Stimulated activated CD4-positive, alpha-beta T cell treated with anti-CD3 and anti-CD28 coated beads, Interleukin-15, amount 100 ng/mL, for 48 hours (primary cell): ENCODE measurements at places on chromosomes 6 and 20.

GRCh38 chr6:133108419-133108818, 132.7 kb upstream of the EYA4 start:
- no peak for DNase-seq

DNA sequence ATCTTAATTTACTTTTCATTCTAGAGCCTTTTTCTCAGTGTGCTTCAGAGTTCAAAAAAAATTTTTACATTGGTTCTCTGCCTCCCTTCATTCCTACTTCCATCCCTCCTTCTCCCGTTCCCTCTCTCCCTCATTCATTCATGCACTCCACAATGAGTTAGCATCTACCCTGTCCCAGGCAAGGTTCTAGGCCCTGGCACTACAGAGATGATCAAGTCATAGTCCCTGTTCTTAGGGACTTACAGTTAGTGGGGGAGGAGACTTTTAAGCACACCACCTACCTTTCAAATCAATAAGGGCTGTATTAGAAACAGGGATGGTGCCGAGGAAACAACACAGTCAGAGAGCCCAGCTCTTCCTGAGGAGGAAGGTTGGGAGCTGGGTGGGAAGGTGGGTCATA, 40.3 kb downstream of the MAP3K5 start:
- DNase-seq = no peak

DNA sequence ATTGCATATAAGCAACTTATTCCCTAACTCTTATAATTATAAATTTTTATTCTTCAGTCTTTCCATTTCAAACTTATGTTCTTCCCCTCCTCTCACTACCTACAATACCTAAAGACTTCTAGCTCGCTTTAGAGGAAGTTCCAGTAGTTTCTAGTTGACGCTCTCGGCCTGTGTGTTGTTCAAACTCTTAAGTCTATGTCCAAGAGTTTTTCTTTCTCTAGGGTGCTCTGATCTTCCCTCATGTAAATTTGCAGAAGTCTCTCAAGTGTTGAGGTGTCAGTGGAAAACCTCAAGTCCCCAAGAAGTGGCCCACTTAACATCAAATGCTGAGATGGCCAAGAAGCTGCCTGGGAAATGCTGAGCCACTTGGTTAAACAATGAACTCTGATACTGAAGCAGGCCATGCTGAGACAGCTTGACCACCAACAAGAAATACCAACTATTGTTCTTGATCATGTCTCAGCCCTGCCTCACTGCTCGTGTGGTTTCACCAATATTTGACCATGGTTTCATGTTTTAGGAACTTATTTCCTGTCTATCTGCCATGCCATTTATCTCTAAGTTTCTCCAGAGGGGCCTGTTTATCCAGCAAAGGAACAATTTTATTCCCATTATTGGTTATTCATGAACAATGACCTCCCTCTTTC, 100.9 kb upstream of the TCF21 start:
- no peak for DNase-seq

DNA sequence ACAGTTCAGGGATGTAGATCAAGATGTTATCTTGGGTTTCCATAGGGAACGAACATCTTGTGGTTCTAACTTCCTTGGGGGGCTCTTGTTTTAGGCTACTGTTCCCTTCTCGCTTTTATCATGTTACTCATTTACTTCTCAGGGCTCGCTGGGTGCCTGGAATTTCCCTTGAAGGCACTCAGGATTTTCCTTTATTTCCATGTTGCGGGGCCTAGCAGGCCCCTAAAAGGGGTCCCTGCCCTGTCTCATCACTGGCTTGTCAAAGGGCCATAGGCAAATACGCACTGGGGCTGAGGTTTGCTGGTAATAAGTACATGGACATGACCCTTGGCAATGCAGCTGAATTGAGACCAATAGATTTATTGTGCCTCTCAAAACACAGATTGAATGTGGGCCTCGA, 262.3 kb downstream of the CDH4 start:
- DNase-seq = no peak

- DNase-seq = peak; percentile 22
Observed at GRCh38 chr6:10886691-10887502, at the start of gene SYCP2L. Gene SYCP2L (plus strand): TSS chr6:10887052. CDS start chr6:10887127, 75 bp downstream.

DNA sequence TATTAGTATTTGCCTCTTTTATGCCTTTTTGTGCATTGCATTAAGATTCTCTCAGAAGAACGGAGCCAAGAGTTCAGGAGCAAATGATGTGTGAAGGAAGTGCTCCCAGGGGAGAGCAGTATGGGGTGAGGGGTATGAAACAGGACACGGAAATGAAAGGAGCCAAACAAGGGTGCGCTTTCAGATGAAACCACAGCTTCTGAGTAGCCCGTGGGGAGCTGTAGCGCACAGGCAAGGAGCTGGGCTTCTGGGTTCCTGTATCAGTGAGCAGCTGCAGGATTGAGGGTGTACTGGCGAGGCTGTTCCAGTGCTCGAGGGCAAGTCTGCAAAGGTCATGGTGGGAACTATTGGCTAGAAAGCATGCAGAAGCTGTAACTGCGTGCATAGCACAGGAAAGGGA, 25.4 kb downstream of the ANKEF1 start:
- no peak for DNase-seq

DNA sequence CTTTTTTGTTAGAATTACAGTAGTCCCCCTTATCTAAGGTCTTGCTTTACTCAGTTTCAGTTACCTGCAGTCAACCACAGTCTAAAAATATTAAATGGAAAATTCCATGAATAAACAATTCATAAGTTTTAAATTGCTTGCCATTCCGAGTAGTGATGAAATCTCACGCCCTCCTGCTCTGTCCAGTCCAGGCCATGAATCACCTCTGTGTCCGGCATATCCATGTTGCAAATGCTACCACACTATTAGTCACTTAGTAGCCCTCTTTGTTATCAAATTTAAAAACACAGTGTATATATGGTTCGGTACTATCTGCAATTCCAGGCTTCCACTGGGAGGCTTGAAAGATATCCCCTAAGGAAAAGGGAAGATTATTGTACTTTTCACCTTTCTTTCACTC, 164.6 kb upstream of the FAM83B start:
- no peak for DNase-seq

DNA sequence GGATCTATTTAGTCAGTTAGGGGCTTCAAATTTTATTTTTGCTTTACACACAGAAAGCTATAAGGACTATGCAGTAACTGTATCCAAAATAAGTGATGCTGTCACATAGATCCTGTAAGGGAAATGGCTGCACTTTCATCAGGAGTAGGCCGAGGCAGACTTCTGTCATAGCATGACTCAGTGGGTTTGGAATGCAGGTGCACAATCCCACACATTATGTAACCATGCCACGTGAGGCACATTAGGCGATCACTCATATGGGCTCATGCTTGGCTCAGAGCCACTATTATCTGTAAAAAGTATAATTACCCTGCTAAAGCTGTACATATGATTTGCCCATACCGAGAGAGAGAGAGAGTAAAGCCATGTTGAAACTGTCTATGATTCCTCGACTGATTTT, 1189.4 kb upstream of the EYS start:
- no peak for DNase-seq

GRCh38 chr6:11625302-11625701, 87.8 kb downstream of the TMEM170B start:
- DNase-seq = no peak

DNA sequence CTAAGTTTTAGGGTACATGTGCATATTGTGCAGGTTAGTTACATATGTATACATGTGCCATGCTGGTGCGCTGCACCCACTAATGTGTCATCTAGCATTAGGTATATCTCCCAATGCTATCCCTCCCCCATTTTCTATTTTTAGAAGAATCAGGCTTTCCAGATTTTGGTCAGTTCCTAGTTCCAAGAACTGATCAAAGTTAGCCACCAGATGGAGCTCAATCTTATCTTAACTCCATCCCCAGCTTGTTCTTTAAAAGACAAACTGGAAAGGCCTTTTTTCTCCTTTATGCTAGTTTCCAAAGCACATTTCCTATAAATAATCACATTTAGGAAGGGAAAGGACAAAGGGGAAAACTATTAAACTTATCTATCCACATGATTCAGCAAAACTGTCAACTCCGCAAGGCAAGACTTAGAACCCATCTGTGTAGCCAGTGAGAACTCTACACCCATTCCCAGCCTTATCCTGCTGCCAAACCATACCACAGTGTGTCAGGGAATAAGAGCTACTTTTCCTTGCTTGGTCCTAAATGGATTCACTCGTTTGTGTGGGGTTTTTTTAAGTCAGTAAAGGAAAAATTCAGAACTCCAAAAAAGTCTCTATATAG, 22.8 kb upstream of the KHDC1 start:
- no peak for DNase-seq

- DNase-seq = no peak
Observed at GRCh38 chr6:101178748-101179147, 214.8 kb upstream of the GRIK2 start.

DNA sequence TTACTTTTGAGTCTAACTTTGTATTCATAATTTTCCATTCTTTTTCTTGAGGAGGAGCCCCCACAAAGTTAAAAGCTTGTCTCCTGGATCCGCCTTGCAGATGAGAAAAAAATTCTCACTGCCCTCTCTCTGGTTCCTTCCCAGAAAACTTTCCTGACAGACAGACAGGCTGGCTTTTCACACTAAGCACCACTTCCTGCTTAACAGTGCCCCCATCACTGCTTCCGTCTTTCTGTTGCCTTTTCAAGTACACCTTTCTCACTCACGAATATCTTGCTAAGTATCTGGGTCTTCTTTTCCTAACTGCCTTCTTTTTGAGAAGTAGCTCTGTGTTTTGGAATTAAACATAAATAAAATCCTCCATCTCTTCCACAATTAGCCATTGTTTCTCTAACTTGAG, 19.8 kb upstream of the LMBRD1 start:
- DNase-seq = no peak

- DNase-seq = no peak
Observed at GRCh38 chr6:152462716-152463115, 174.4 kb downstream of the SYNE1 start.

DNA sequence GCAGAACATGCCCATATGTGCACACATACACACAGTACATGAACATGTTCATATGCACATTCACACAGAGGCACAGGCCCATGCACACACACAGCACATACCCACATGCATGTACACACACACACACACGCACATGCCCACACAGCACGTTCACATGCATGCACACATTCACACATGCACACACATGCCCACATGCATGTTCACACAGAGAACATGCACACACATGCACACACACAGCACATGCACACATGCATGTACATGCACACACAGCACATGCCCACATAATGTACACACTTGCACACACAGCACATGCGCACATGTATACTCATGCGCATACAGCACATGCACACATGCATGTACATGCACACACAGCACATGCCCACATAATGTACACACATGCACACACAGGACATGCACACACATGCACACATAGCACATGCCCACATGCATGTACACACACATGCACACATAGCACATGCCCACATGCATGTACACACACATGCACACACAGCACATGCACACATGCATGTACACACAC, 25.9 kb downstream of the RNASET2 start:
- no peak for DNase-seq

DNA sequence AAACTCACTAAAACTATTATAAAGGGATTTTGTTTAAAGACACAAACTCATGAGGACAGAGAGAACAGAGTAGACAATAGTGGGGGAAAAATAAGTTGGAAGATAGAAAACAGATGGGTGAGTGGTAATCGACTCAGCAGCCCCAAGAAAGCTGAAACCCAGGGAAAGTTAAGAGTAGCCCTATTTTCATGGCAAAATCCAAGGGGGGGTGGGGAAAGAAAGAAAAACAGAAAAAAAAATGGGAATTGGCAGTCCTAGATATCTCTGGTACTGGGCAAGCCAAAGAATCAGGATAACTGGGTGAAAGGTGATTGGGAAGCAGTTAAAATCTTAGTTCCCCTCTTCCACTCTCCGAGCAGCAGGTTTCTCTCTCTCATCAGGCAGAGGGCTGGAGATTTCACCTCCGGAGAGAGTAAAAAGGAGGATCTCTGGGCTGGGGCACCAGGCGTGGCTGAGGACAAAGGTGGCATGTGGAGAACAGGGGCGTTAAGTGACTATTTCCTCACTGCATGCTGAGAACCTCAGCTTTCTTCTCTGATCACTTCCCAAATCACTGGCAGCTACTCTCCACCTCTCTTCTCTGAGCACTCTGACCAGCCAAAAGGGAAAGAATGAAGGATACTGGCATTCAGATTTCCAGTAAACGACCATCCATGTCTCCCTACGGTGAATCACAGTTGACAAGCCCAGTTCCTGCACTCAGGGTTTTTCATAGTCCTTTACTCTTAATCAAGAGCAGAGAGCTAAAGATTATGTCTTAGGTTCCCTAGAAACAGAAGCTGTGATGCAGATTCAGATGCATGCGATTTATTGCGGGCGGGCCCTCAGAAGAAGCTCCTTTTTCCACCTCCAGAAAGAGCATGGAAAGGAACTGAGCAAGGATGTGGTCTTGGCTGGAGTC, 7.3 kb upstream of the RNF24 start:
- DNase-seq = no peak

GRCh38 chr20:62303340-62304226, 786 bp downstream of the ADRM1 start:
- DNase-seq = no peak
